ENCODE measurements at places on chromosomes 5 and 9. TPM values are rescaled to one million over a fixed set of nuclear protein-coding genes. Genes with fewer than 3 reads are reported as not detected.

DNA sequence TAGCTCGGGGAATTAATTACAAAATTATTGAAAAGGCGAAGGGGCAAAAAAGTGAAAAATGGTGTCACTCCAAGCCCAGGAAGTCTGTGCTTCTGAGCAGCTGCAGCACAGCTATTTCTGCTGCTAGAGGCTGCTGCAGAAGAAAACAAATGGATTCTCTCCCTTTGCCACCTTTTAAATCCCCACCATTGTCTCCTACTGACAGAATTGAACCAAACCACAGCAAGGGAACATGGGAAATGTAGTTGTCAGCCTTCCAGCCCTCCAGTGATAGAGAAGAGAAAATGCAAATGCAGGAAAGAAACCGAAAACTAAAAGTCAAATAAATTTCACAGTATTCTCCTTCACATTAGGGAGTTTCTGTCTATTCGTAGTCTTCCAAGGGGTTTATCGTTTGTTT, 33.4 kb upstream of the CDC42SE2 start:
- no peak for DNase-seq

- peak; percentile 60 for DNase-seq
These were observed 7.1 kb downstream of the STK10 start for GRCh38 chr5:172180936-172181335.

DNA sequence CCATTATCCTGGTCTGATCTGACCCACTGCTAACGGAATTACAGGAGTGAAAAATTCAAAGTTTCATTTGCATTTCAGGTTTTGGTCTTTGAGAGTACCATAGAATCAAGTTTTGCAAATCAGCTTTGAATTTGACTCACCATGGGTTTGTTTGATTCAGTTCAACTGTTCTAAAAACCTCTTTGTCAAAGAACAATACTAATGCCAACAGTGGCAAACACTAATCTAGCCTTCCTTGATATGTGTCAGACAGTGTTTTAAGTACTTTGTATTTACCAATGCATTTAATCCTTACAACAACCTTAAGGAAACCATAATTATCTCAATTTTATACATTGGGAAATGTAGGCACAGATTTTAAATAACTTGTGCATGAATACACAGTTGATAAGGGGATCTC, 10.1 kb upstream of the FSD1L start:
- DNase-seq = no peak

DNA sequence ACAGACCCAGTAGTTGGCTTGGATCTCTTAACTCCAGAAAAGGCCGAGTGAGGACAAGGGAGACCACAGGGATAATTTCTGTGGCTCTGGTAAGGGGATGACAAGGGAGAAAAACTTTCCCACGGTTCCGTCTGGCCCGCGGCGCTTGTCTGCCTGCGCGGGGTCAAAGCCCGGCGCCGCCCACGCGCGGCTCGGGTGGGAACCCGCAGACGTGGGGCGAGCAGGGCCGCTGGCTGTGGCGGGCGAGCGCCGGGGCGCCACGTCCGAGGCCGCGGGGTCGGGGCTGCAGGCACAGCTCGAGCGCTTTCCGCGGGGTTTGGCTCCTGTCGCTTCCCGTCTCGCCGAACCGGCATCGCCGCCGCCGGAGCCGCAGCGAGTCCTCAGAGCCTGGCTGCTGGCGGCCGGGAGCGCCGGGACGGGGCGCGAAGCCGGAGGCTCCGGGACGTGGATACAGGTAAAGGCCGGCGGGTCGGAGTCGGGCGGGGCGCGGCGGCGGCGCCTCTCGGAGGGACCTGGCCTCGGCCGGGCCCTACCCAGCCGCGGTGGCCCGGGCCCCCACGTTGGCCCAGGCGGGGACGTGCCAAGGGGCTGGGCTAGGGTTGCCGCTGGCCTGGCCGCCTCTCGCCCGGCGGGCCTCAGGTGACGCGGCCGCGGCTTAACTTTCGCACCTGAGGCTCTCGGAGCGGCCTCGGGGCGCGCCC, at the start of gene RNF180:
Gene RNF180, plus strand, starts transcription at position 344 of the 701 bp plus-strand sequence. CDS start 34,965 bp downstream, outside the sequence.
- no peak for DNase-seq

- no peak for DNase-seq
These were observed 216.7 kb downstream of the CDH18 start for GRCh38 chr5:19771174-19771835.

GRCh38 chr5:178131446-178131996, 707 bp downstream of the RMND5B start:
- no peak for DNase-seq

DNA sequence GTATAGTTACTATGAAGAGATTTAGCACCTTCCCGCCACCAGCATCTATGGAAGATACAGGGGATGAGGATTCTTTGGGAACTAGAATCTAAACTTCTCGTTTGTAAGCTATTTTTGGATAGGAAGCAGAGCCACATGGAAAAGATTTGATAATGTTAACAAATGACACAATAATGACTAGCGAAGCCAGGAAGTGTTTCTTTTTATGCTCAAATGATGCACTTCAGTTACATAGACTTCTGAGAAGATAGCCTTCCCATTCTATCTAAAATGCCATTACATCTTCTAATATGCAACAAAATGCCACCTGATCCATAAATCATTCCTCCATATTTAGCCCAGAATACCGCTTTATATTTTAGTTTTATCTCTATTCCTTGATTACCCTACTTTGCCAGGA, 17.0 kb upstream of the TNC start:
- no peak for DNase-seq

DNA sequence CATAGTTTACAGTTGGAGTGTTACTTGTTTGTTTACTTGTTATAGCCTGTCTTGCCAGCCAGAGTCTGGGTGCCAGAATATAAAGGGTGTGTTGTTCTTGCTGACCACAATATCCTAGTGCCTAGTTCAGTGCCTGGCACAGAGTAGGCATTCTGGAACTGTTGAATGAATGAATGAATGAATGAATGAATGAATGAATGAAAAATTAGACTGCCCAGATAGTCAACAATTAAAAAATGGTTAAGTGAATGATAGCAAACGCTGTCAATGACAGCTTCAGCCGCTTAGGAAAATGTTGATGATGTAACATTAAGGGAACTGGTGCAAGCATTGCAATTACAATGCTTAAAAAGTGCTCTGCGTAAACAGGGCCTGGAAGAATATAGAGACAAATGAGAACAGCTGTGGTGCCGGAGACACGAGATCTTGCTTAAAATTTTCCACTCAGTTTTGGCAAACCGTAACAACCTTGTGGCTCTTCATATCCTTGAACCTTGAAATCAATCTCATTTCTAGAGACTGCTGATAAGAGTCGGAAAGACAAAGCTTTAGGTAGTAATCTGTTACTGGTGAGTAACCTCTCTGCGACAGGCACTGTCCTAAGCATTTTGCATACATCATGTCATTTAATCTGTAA, 4.7 kb upstream of the TTLL11 start:
- DNase-seq = no peak

GRCh38 chr5:3300726-3301125, 294.9 kb upstream of the IRX1 start:
- DNase-seq = no peak

DNA sequence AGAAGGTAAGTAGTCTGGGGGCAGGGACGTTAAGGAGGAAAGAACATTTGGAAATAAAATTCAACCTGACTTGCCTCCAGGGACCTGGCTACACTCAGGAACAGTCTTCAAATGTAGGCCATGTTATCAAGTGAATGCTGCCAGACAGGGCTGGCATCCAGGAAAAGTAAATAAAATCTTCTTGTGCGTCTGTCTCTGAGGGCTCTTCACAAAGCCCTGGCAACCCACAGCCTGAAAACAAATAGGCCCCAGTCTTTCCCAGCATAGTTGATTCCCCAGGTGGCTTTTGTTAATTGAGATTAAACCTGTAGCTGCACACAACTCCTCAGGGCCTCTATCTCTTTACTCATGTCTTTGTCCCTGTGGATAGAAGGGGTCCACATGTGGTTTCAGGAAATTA, 55.4 kb downstream of the STK32A start:
- DNase-seq = no peak

- DNase-seq = no peak
These were observed 37.4 kb downstream of the CAMSAP1 start for GRCh38 chr9:135869909-135870308.

GRCh38 chr5:150446583-150446982, 3.0 kb downstream of the RPS14 start:
- no peak for DNase-seq

DNA sequence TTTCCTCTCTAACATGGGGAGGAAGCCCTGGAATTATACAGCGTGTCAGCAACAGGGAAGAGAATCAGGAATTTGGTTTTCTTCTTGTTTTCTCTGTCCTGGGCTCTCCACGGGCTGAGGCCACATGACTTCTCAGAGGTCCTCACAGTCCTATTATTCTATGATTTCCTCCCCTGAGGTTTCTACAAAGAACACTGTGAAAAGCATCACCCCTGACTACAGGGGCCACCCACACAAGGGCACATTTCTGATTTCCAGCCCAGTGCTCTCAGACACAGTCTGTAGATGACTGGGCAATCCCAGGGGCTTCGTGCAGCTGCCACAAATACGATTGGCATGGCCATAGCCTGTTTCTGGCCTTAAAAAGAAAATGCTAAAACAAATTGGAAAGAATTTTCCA, 284.9 kb downstream of the CEMIP2 start:
- DNase-seq = no peak

DNA sequence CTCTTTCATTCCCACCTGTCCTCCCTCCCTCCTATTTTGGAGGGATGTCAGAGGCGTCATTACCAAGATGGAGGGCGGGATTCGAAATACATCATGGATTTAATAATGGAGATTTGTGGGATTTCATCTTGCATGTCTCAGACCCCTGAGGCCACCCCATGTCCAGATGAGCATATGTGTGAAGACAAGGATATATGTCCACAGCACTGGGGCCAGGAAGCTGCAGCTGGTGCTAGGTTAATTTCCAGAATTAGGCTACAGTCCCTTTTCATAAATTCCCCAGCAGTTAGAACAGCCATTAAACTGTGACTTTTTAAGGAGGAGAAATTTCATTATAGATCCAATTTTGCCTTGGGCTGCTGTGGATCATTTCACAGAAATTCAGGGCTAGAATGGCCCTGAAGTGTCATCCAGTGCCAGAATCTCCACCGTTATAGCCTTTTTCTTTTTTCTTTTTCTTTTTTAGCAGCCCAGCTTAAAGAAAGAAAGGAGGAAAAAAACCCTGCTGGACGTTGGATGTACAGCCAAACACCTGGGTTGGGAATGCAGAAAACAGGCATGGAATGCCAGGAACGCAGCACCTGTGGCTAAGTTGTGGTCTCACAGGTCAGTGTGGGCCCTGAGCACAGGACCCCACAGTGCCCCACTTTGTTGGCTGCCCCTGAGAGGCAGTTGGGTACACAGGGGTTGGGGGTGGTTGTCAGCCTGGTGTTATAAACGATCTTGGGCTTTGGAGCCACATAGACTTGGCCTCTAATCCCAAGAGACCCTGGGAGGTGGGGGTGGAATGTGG, 50.2 kb upstream of the CXCL14 start:
- no peak for DNase-seq

DNA sequence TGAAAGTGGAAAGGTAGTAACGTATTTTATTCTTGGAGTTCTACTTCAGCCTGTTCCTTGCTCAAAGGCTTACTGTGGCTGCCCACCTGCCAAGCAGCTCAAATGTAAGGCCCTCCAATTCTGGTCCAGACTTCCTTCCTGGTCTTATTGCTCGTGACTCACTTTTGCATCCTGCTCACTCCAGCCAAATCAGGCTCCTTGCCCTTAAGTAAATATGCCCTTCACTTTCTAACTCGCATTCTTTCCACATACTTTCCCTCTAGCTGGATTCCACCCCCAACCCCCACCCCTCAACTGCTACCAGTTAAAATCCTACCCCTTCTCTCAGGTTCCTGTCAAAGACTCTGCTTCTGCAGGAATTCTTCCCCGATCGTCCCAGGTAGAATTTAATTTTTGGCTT, 96.6 kb downstream of the GALNT10 start:
- no peak for DNase-seq

GRCh38 chr9:103804077-103804735, 289.9 kb upstream of the SMC2 start:
- no peak for DNase-seq

DNA sequence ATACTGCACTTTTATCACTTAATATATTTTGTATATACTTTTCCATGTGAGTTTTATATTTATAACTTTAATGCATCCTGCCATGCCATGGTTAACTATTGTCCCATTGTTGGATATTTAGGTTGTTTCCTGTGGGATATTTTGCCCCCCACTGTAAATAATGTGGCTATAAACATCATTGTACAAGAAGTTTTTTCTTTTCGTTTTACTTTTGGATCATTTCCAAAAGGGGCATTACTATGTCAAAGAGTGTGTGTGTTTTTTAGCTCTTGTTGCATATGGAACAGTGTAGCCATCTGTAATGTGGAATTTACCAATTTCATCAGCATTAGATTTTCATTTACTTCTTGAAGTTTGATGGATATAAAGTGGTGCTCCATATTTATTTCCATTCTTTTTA, 13.3 kb downstream of the ITGA2 start:
- DNase-seq = no peak

Gene CCL28
- 14.6 TPM for total RNA-seq

Gene SLCO6A1
- not detected for total RNA-seq

Gene CDC25C
- not detected for total RNA-seq

Gene FOXD4L3
- 0.32 TPM for total RNA-seq

Gene EGFLAM
- not detected for total RNA-seq

Gene F2RL1
- total RNA-seq = 5.1 TPM

Measured in CD4-positive, alpha-beta memory T cell (primary cell).